ENCODE measurements at places on chromosomes 5 and 9.

- no peak for DNase-seq
Measured at GRCh38 chr5:133842846-133843611, 125.4 kb downstream of the C5orf15 start.

- no peak for DNase-seq
Measured at GRCh38 chr9:117616431-117616831, 87.8 kb upstream of the TLR4 start.

- no peak for DNase-seq
Measured at GRCh38 chr5:82730913-82731312, 346.3 kb downstream of the TMEM167A start.

GRCh38 chr5:82355053-82355452 lies 76.9 kb upstream of the RPS23 start:
- DNase-seq, result no peak

- DNase-seq, result no peak
Measured at GRCh38 chr5:163595932-163596607, 90.7 kb downstream of the MAT2B start.

DNA sequence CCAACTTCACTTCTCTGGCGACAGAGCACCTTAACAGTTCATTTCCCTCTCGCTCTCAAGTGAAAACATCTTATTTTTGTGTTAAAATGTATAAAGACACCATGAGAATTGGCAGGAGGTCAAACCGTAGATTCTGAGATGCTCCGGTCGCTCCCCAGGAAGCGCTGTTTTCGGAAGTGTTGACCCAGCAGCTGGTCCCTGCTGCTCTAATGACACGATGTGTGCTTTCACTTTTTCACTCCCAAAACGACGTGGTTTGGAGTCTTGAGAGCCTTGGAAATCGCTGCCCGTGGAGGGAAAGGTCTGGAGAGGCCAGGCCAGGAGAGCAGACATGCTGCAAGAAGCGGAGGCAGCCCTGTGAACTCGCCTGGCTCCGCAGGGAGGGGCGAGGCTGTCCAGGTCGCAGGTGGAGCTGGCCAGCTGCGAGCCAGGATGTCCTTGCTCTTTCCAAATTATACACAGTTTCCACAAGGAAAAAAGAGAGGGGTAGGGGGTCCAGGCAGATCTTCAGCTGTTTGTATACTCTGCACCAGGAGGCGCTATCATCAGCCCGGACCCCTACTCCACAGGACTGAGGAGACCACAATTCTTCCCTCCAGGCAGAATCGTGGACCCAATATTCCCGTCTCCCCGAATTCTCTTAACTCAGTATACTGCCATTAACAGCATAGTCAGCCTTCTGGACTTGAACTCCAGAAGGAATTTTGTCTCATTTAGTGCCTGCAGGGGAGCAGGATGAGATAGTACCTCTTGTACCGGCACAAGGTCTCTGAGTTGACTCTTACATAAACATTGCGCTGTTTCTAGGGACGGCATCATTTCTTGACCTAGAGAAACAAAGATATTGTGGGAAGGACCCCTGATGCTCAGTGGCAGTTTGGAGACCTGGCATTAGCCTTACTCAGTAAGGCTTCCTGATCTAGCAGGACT lies 248.6 kb upstream of the ANKRD55 start:
- DNase-seq, result peak; percentile 13

DNA sequence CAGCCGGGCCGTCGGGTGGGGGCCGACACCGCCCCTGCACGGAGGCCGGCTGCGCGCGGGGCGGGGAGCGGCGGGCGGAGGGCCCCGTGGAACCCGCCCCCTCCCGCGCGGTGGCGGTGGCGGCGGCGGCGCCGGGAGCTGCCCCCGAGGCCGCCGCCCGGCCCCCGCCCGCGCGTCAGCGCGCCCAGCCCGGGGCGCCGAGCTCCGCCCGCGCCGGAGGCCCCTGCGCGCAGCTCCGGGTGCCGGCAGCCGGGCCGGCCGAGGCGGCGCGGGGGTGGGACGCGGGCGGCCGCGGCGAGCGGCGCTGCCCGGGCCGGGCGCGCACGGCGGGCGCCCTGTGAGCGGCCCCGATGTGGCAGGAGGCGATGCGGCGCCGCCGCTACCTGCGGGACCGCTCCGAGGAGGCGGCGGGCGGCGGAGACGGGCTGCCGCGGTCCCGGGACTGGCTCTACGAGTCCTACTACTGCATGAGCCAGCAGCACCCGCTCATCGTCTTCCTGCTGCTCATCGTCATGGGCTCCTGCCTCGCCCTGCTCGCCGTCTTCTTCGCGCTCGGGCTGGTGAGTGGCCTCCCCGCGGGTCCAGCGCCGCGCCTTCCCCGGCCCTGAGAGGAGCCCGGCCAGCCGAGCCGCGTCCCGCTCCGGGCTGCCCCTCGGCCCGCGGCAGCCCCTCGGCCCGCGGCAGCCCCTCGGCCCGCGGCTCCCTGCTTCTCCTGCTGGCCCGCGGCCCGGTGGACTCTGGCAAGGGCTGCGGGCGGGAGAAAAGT lies at the start of gene ADCY2:
ADCY2 (plus strand) TSS at position 192 of the 766 bp plus-strand sequence; CDS start at position 351, 159 bp downstream.
- DNase-seq, result no peak

DNA sequence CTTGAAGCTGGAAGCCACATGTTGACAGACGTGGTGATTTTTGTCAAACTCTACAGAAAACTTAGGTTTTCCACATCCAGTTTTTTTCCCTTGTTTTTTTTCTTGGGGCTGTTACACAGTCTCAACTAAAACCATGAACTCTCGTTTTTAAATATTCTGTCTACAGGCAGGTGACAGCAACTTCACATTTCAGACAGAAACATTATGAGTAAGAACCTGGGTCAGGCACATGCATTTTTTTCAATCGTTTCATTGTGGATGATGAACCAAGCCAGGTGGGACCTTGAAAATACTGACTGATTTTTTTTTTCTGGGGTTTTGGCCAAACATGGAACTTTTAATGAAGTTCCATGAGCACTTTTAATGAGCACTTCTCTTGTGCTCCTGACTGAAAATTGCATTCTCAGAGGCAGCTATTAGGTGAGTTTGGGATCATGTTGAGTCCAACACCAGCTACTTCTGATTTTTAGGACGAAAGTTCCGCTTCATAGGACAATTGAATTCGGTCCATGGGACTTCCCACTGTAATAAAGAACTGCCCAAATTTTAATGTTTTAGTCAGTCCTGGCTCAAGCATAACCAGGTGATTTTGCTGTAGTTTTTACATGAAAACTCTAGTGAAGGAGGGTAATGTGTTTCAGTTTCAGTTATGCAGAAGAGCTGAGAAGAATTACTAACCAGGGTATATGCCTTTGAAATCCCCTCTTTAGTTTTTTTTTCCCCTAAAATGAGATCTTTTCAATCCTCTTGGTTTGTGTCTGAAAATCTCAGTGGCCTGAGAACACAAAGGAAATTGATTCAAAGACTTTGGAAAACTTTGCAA lies 93.2 kb upstream of the ADAMTS16 start:
- no peak for DNase-seq

DNA sequence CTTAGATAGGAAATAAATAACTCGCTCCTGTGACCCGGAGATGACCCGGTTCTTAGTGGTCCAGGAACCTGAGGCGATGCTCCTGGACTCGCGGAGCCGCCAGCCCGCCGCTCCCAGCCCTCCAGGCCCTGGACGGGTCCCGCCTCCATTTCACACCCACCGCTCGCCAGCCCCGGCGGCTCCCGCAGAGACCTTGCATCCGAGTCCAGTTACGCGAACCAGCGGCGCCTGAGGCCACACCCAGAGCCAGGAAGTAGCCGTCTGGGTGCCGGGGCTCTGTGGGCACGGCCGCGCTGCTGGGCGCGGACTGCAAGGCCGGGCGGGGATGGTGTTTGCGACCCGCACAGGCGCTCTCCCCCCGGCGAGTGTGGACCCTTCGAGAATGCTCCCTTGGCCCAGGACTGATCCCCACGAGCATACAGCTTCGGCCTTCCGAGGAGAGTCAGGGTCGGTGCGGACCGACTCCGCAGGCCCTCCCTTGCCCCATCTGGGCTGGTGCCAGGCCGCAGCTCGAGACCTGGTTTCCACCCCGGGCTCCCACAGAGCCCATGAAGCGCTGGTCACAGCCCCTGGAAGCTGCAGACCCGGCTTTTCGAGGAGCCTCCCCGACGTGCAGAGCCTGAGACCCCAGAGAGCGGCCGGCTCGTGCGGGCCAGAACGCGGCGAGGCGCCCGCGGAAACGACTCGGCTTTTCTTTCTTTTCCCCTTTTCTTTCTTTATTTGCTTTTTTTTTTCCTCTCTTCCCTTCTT lies 5.2 kb upstream of the BARX1 start:
- no peak for DNase-seq

DNA sequence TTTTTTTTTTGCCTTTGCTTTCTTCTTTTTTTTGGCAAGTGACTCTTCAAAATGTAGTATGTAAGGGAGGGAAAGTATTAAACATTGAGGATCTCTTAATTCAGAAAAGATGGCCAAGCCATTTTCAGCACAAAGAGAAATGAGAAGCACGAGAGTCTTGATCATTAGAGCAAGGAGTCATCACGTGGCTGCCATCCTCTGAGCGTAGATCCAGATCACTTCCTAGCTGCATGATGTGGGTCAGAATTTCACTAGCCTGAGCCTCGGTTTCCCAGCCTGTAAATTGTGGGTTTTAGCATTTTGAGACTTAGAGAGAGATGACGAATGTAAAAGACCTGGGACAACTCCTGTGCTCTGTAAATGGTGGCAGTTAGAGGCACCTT lies 312.9 kb downstream of the ARHGEF28 start:
- no peak for DNase-seq
